Stimulated activated CD4-positive, alpha-beta T cell treated with anti-CD3 and anti-CD28 coated beads, TNF-alpha, amount 100 ng/mL, for 1 hour (primary cell): ENCODE measurements at places on chromosomes 5 and 9.

- DNase-seq = no peak
These were observed 86.1 kb upstream of the PTPN3 start for GRCh38 chr9:109584205-109584604.

GRCh38 chr9:8649160-8649559 is 849.6 kb upstream of the DMAC1 start:
- DNase-seq = no peak

DNA sequence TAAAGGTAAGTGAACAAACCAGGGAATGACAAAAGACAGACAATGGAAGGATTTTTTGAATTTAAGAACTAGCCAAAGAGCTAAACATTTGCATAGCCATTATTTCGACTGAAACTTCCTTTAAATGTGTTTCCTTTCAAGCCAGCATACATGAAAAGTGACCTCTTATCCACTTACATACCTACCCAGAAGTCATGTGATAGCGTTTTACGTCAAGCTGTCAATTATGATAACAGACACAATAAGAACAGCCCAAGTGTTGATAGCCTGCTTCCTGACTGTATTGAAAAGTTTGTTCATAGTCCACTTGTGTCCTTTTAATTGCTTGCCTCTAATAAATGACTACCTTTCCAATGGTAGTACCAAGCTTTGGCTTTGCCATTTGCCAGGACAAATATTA is 206.0 kb downstream of the NFIB start:
- DNase-seq = no peak

DNA sequence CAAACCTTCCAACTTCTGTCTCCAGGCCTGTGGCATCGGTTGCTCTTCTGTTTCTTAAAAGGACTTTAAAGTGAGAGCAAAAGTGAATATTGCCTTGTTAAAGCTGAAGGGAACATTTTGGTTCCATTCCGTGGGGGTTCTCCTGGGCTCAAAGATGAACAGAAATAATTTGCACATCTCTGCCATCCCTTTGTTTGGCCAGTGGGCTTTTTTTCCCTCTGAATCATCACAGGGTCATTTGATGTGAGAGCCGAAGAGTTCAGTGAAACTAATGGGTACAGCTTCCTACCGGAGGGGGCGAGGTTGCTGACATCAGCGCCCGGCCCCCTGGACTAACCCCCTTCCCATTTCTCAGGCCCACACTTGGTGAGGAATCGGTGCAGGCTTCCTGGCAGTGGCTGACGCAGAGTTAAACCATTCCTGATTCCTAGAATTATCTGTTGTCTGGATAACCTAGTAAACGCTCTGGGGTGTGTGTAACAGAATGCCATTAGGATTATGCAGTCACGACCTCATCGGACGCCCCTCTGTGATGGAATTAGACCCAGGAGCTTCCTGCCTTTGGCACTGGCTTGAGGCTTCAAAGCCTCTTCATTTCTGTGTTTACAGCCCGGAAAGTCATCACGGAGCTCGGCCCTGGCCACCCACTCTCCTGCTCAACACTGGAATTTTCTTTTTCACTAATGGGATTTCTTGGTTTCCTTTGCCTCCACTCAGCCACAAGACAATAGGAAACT is 61.6 kb upstream of the RPL26L1 start:
- no peak for DNase-seq

- DNase-seq = no peak
These were observed 410.1 kb upstream of the SMARCA2 start for GRCh38 chr9:1604942-1605560.

- no peak for DNase-seq
These were observed 10.5 kb upstream of the SPATA31E1 start for GRCh38 chr9:87872079-87872624.
